ENCODE measurements at places on chromosomes 12 and 14. TPM values are rescaled to one million over a fixed set of nuclear protein-coding genes. Genes with fewer than 3 reads are reported as not detected.

GRCh38 chr12:53795927-53796326, 44.1 kb upstream of the CISTR start:
- no peak overlapping the region for H3K4me3 ChIP-seq
- DNase-seq = no peak
- no peaks in the 10 kb centered on the region for H3K4me1 ChIP-seq
- H3K27ac ChIP-seq = no peak overlapping the region
- no peaks in the 10 kb centered on the region for H3K36me3 ChIP-seq

GRCh38 chr12:125053821-125054220, 11.4 kb upstream of the AACS start:
- H3K4me1 ChIP-seq = no peaks in the 10 kb centered on the region
- H3K4me3 ChIP-seq = no peak overlapping the region
- H3K36me3 ChIP-seq = no peaks in the 10 kb centered on the region
- H3K27ac ChIP-seq = no peak overlapping the region

DNA sequence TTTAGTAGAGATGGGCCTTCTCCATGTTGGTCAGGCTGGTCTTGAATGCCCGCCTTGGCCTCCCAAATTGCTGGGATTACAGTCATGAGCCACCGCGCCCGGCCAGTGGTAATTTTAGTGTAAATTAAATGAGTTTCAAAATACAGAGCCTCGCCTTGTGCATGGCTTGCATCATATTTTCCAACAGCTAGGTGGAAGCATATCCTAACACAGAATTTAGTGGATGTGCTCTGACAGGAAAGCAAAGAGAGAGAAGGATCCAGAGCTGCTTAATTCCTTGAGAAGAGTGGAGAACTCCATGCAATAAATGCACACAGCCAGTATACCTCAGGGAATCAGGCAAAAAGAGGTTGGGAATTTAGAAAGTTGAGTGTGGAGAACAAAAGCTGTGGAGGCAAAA, 2.5 kb downstream of the OR6C2 start:
- no peaks in the 10 kb centered on the region for H3K4me1 ChIP-seq
- H3K36me3 ChIP-seq = no peaks in the 10 kb centered on the region
- no peak overlapping the region for H3K4me3 ChIP-seq
- H3K27me3 ChIP-seq = no peaks in the 10 kb centered on the region
- no peak overlapping the region for H3K27ac ChIP-seq
- no peak for DNase-seq

GRCh38 chr12:23169012-23169695, 544.2 kb downstream of the ETNK1 start:
- no peaks in the 10 kb centered on the region for H3K36me3 ChIP-seq
- H3K27ac ChIP-seq = no peak overlapping the region
- DNase-seq = no peak
- H3K4me1 ChIP-seq = no peaks in the 10 kb centered on the region

DNA sequence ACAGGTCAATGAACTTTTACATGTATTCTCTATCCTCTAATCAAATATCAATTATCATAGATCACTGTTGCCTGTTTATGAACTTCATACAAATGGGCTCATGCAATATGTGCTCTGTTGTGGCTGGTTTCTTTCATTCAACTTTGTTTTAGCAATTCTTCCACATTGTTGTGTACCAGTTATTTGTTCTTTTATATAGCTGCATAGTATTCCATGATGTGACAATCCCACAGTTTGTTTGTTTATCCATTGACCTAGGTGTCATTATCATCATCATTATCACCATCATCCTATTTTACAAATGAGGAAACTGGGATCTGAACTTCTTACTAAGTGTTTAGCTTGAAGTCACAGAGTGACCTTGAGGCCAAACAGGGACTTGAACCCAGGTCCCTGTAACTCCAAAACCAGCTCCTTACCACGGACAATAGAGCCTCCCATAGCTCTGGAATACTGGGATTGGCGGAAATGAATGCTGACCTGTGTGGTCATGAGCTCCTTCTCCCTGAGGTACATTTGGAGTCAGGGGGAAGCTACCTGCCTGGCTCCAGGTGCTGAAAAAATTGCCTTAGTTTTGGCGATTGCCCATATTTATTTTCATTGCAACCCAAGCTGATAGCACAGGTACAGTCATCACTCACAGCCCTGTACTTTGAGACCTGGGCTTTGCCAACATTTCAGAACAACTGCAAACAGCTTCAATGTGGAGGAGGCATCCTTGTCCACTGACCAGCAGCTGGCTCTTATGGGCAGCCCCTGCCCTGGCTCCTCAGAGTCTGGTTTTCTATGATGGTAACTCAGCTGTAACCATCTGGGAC, 9.2 kb downstream of the ZFP36L1 start:
- peaks cover 50% of the 10 kb centered on the region for H3K4me1 ChIP-seq
- no peaks in the 10 kb centered on the region for H3K27me3 ChIP-seq
- H3K36me3 ChIP-seq = peaks cover 13% of the 10 kb centered on the region
- H3K4me3 ChIP-seq = no peak overlapping the region
- peak overlapping the region; percentile 74 for H3K27ac ChIP-seq

- H3K27ac ChIP-seq = no peak overlapping the region
- no peak for DNase-seq
- H3K36me3 ChIP-seq = no peaks in the 10 kb centered on the region
- no peaks in the 10 kb centered on the region for H3K27me3 ChIP-seq
- H3K4me3 ChIP-seq = no peak overlapping the region
These were observed 51.6 kb downstream of the PLEKHG3 start for GRCh38 chr14:64755781-64756221.

- H3K27ac ChIP-seq = no peak overlapping the region
- no peaks in the 10 kb centered on the region for H3K27me3 ChIP-seq
- H3K36me3 ChIP-seq = no peaks in the 10 kb centered on the region
- no peaks in the 10 kb centered on the region for H3K4me1 ChIP-seq
- DNase-seq = no peak
- no peak overlapping the region for H3K4me3 ChIP-seq
These were observed 196.2 kb downstream of the SLC38A4 start for GRCh38 chr12:46629331-46630229.

GRCh38 chr14:59161561-59162175, 26.8 kb upstream of the DAAM1 start:
- H3K4me3 ChIP-seq = no peak overlapping the region
- peak overlapping the region; percentile 40 for H3K27ac ChIP-seq
- no peaks in the 10 kb centered on the region for H3K27me3 ChIP-seq
- no peaks in the 10 kb centered on the region for H3K4me1 ChIP-seq
- DNase-seq = no peak

- peaks cover 23% of the 10 kb centered on the region for H3K4me1 ChIP-seq
- peak overlapping the region; percentile 90 for H3K27ac ChIP-seq
- H3K27me3 ChIP-seq = no peaks in the 10 kb centered on the region
These were observed 17.6 kb upstream of the EID3 start for GRCh38 chr12:104285740-104286515.

- no peaks in the 10 kb centered on the region for H3K4me1 ChIP-seq
- no peaks in the 10 kb centered on the region for H3K27me3 ChIP-seq
- DNase-seq = no peak
- H3K4me3 ChIP-seq = peak overlapping the region; percentile 79
- H3K27ac ChIP-seq = peak overlapping the region; percentile 80
These were observed 856 bp upstream of the EIF4B start for GRCh38 chr12:53005215-53005985.

DNA sequence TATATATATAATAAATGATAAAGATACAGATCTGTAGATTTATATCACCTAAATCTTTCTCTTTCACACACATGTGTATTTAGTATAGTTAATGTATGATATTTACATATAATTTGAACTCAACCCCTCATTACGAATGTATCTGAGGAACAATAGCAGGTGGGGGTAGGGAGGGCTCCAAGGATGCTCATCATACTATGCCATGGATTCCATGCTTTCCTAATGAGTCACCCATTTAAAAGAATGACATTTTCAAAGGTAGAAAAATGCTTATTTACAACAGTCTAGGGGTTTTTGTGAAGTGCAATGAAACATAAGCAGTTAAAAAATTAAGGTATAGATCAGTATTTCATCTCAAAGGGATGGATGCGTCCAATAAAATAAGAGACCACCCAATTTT, 181.6 kb downstream of the SOX5 start:
- no peak overlapping the region for H3K27ac ChIP-seq
- H3K36me3 ChIP-seq = no peaks in the 10 kb centered on the region
- H3K4me3 ChIP-seq = no peak overlapping the region
- H3K4me1 ChIP-seq = no peaks in the 10 kb centered on the region
- no peaks in the 10 kb centered on the region for H3K27me3 ChIP-seq

DNA sequence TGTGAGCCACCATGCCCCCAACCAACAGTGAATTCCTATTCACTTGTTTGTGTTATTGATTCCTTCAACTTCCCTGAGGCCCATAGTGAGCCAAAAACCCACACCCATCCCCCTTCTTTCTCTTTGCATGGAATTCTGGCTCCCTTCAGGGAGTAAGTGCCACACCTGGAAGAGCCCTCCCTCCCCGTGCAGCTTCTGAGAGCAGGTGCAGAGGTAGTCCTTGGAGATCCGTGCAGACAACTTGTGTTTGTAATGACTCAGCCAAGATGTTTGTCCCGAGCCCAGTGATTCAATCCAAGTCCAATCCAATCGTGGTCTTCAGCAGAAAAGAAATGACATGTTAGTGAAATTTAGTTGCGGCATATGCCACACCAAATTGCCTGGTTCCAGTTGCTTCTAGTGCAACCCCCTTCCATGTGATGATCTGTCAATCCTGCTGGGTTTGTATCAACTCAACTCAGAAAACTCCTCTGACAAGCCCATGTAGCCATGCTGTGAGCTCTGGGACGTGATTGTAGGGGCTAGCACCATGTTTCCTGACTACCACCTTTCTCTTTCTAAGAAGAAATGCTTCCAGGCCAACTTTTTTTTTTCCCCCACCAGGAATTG, 27.5 kb downstream of the GPRC5A start:
- H3K36me3 ChIP-seq = no peaks in the 10 kb centered on the region
- no peak for DNase-seq
- no peaks in the 10 kb centered on the region for H3K27me3 ChIP-seq
- H3K4me1 ChIP-seq = peaks cover 7% of the 10 kb centered on the region
- H3K27ac ChIP-seq = no peak overlapping the region
- no peak overlapping the region for H3K4me3 ChIP-seq

GRCh38 chr12:113611652-113612051, 140.0 kb upstream of the LHX5 start:
- DNase-seq = no peak
- H3K4me1 ChIP-seq = no peaks in the 10 kb centered on the region
- no peaks in the 10 kb centered on the region for H3K36me3 ChIP-seq
- no peak overlapping the region for H3K27ac ChIP-seq
- H3K27me3 ChIP-seq = peaks cover 31% of the 10 kb centered on the region

DNA sequence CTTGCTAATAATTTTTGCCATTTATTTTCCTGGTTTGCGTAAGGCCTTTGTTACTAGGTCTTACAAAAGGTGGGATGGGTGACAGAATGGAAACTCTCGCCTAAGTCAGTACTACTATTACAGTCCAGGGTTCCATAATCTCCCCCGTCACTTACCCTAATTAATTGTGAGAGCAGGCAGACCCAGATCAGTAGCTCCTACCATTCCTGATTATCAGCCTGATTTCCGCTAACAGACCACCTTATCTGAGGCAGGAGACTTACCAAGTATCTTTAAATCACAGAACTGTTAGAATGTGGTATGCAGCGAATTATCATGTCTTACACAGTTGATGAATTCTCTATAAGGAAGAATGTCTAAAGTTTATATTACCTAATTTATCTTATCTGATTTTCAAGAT, 234.7 kb downstream of the FOXN3 start:
- DNase-seq = no peak
- no peaks in the 10 kb centered on the region for H3K27me3 ChIP-seq
- no peak overlapping the region for H3K4me3 ChIP-seq
- peaks cover 21% of the 10 kb centered on the region for H3K36me3 ChIP-seq
- no peaks in the 10 kb centered on the region for H3K4me1 ChIP-seq

GRCh38 chr12:18700271-18700670, 37.5 kb downstream of the PLCZ1 start:
- H3K27ac ChIP-seq = no peak overlapping the region
- no peaks in the 10 kb centered on the region for H3K36me3 ChIP-seq
- H3K4me1 ChIP-seq = no peaks in the 10 kb centered on the region

DNA sequence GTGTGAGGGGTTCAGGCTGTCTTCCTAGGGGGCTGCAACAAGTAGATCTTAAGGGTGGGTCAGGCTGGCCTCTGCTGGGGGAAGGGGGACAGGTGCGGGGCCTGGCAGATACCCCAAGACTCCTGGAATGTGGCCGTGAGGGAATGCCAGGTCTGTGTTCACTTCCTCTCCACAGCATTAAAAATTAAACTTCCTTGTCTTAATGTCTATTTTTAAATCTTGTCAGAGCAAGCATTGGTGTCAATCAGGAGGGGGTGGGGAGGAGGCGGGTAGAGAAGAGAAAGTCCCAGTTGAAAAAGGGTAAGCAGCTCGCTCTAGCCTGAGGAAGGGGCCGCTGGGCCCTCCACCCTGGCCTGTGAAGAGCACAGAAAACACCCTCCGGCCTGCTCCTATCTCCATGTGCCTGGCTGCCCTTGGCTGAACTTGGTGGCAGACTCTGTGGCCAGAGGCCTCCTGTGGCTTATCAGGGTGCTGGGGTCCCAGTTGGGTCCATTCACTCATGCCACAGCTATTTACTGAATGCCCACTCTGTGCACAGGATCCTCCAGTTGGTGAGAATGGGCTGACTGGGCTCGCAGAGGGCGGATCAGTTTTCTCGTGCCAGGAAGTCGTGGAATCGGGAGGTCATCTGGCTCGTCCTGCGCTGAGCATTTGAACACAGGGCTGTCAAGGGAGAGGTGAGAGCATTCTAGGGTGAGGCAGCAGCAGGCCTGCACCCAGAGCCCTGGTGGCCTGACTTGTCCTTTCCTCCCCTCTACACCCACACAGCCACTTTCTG, 128.8 kb downstream of the TSPAN9 start:
- peaks cover 51% of the 10 kb centered on the region for H3K4me1 ChIP-seq
- peaks cover 5% of the 10 kb centered on the region for H3K27me3 ChIP-seq
- no peak overlapping the region for H3K4me3 ChIP-seq
- H3K36me3 ChIP-seq = no peaks in the 10 kb centered on the region
- no peak for DNase-seq

GRCh38 chr12:54438517-54438916, 19.5 kb upstream of the ITGA5 start:
- no peak for DNase-seq
- H3K27ac ChIP-seq = no peak overlapping the region
- H3K4me1 ChIP-seq = no peaks in the 10 kb centered on the region

GRCh38 chr12:90794212-90794611, 160.8 kb downstream of the CCER1 start:
- H3K27ac ChIP-seq = no peak overlapping the region
- no peaks in the 10 kb centered on the region for H3K27me3 ChIP-seq
- DNase-seq = no peak
- H3K4me1 ChIP-seq = no peaks in the 10 kb centered on the region

DNA sequence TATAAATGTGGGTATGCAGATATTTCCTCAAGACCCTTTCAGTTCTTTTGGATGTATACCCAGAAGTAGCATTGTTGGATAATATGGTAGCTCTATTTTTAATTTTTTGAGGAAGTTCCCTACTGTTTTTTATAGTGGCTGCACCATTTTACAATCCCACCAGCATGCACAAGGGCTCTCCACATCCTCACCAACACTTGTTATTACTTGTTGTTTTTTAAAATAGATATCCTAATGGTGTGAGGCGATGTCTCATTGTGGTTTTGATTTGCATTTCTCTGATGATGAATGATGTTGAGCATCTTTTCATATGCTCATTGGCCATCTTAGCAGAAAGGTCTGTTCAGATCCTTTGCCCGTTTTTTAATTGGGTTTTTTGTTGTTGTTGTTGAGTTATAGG, 47.1 kb downstream of the DIP2B start:
- no peak overlapping the region for H3K4me3 ChIP-seq
- no peaks in the 10 kb centered on the region for H3K27me3 ChIP-seq
- no peaks in the 10 kb centered on the region for H3K36me3 ChIP-seq
- DNase-seq = no peak

CEBPE gene
- total RNA-seq = not detected

TPH2 gene
- total RNA-seq = not detected

AICDA gene
- total RNA-seq = not detected

FAM90A1 gene
- total RNA-seq = not detected

ANO4 gene
- 3.9 TPM for total RNA-seq

PTPRR gene
- not detected for total RNA-seq

UNC79 gene
- 1.3 TPM for total RNA-seq

ARHGEF25 gene
- 57.0 TPM for total RNA-seq
